ENCODE measurements at places on chromosomes 1 and 21.

DNA sequence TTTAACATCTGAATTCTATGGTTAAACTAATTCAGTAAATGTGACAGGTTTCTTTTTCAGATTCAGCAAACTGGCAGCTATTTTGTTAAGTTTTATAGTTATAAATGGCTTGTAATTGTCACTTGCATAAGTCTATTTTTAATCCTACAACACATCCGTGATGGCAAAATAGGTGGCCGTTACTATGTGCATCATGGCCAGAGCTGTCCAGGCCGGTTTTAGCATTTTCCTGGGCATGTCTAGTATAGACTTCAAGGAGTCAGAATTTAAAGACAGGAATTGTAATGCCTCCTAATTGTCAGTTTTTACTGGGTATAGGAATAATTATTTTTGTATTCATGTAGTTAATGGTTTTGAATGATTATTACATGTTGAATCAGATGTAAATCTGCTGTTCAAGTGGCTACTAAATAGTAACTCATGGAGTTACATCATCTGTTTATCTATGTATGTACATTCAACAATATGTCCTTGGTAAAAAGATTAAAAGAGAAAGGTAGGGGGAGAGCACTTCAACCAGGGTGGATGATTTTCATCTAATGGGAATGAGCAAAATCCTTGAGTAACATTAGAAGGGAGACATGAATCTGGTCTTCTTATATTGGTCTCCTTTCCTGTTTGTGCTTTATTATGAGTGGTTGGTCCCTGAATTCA lies 3.2 kb upstream of the B3GALT2 start:
- DNase-seq = no peak

DNA sequence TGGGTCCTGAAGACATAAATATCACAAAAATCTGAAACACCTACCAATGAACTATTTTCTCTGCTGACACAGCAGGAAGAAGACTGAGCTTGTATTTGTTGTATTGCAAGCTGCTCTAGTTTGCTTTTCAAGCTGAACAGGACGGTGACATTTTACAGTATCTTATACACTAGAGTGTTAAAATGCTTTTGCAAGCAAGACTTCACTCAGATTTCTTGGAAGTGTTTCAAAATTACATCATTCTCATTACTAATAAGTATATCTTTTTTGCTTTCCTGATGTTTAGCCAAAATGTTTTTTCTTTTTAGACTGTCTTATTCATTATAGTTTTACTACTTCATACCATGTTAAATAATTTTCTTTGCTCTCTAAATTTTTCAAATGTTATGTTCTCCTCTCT lies 427.1 kb upstream of the CXADR start:
- no peak for DNase-seq

GRCh38 chr1:229973297-229973612 lies 93.8 kb upstream of the GALNT2 start:
- no peak for DNase-seq

GRCh38 chr1:55034476-55035133 lies 4.7 kb upstream of the PCSK9 start:
- DNase-seq = no peak

Data from EH (cell line).